ENCODE measurements at places on chromosomes 2 and 18. TPM values are rescaled to one million over a fixed set of nuclear protein-coding genes. Genes with fewer than 3 reads are reported as not detected.

Gene HOXD9
- total RNA-seq, result 2.4 TPM

Gene CABLES1
- total RNA-seq, result 18.1 TPM

Gene LRP1B
- 21.8 TPM for total RNA-seq

Gene RNPEPL1
- 57.9 TPM for total RNA-seq

Gene RAB27B
- total RNA-seq, result 1.1 TPM

Gene IL1R1
- 127 TPM for total RNA-seq

Gene PSMD1
- total RNA-seq, result 63.8 TPM

Gene CAPN14
- 0.16 TPM for total RNA-seq

Gene HYCC2
- total RNA-seq, result 24.1 TPM

Gene VWA3B
- not detected for total RNA-seq

Gene AP1S3
- 9.5 TPM for total RNA-seq

DNA sequence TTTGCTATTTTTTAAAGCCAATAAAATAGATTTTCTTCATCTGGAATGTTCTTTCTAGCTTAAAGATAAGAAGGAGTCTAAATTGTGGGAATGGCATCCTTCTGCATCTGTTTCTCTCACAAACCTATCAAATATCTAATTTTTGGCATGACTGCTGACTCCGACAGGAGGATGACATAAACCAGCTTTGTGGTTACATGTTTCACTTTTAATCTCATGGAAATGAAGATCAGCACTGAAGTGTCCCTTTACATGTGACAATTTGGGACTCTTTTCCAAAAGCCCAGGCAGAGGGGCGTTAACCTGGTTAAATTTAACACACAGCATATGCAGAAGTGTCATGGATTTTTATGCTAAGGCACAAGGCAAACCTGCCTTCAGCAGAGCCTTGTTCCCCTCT is 694.7 kb downstream of the ARHGAP15 start:
- no peaks in the 10 kb centered on the region for H3K4me1 ChIP-seq
- H3K36me3 ChIP-seq, result no peaks in the 10 kb centered on the region
- H3K27ac ChIP-seq, result no peak overlapping the region

- no peak overlapping the region for H3K27ac ChIP-seq
- DNase-seq, result no peak
- H3K4me3 ChIP-seq, result no peak overlapping the region
- no peaks in the 10 kb centered on the region for H3K36me3 ChIP-seq
- H3K27me3 ChIP-seq, result no peaks in the 10 kb centered on the region
- no peaks in the 10 kb centered on the region for H3K4me1 ChIP-seq
Observed at GRCh38 chr2:60212181-60212945, 341.1 kb downstream of the BCL11A start.

DNA sequence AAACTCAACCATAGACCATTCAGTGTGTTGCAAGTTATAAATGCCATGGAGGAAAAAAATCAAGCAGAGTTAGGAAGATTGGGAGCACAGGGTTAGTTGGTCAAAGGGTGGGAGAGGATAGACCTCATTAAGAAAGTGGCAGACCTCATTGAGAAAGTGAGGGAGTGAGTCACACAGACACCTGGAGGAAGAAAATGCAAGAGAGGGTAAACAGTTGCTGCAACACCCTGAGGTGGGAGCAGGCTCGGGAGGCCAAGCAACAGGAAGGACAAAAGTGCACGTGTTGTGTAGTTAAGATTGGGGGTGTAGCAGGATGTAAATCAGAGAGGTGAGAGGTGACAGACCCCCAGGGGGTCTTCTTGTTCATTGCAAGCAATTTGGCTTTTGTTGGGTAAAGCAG is 6.4 kb downstream of the IL1RL1 start:
- no peak overlapping the region for H3K4me3 ChIP-seq
- no peaks in the 10 kb centered on the region for H3K36me3 ChIP-seq

DNA sequence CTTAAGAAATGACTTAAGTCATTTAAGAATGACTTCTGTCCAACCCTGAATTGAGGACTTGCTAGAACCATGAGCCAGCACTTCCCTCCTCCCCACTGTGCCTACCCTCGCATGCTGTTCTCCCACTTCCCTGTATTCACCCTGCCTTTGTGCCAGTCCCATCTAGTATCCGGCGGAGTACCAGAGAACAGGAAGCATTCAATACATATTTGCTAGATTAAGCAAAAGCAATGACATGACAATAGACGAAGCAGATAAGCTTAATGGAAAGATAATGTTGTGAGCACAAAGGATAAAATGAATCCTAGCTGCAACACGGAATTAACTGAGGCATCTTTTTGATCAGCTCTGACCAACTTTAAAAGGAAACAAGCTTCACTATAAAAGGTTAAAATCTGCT is 328.5 kb downstream of the TDRD15 start:
- no peak for DNase-seq
- H3K27me3 ChIP-seq, result no peaks in the 10 kb centered on the region
- no peaks in the 10 kb centered on the region for H3K4me1 ChIP-seq
- H3K36me3 ChIP-seq, result no peaks in the 10 kb centered on the region

DNA sequence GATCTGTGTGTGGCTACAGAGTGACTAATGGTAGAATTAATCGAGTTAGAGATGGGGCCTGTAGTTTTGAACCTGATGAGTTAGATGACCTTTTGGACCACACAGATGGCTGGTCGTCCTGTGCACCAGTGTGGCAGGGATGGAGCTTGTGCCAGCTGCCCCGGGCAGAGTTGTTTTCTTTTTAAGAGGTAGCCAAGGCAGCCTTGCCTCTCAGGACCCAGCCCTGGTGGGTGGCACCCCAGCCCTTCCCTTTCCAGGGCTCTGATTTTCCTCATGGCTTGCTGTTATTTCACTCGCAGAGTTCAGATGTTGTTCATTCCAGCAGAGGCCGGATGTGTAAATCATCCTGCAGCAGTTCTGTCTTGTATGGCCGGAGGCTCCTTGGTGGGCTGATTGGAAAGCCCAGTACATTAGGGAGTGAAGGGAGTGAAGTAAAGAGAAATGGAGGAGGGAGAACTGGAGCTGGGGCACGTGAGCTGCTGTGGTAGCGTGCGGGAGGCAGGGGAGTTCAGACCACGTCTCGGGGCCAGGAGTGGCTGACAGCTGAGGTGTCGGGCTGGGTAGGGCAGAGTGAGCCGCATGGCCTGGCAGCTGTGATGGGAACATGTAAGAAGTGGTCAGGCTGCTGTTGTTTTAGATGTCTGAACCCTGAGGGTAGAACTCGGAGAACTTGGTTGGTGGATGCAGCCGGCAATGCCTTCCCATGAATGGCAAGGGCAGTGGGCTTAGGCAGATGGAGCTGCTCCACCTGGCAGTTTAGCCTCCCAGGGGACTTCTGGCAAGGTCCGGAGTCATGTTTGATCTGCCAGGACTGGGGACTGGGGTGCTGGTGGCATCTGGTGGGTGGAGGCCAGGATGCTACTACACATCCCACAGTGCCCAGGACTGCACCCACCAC is 28.8 kb downstream of the ASAP2 start:
- no peak overlapping the region for H3K4me3 ChIP-seq
- peak overlapping the region; percentile 85 for H3K27ac ChIP-seq
- peaks cover 5% of the 10 kb centered on the region for H3K4me1 ChIP-seq
- H3K36me3 ChIP-seq, result no peaks in the 10 kb centered on the region
- no peak for DNase-seq

DNA sequence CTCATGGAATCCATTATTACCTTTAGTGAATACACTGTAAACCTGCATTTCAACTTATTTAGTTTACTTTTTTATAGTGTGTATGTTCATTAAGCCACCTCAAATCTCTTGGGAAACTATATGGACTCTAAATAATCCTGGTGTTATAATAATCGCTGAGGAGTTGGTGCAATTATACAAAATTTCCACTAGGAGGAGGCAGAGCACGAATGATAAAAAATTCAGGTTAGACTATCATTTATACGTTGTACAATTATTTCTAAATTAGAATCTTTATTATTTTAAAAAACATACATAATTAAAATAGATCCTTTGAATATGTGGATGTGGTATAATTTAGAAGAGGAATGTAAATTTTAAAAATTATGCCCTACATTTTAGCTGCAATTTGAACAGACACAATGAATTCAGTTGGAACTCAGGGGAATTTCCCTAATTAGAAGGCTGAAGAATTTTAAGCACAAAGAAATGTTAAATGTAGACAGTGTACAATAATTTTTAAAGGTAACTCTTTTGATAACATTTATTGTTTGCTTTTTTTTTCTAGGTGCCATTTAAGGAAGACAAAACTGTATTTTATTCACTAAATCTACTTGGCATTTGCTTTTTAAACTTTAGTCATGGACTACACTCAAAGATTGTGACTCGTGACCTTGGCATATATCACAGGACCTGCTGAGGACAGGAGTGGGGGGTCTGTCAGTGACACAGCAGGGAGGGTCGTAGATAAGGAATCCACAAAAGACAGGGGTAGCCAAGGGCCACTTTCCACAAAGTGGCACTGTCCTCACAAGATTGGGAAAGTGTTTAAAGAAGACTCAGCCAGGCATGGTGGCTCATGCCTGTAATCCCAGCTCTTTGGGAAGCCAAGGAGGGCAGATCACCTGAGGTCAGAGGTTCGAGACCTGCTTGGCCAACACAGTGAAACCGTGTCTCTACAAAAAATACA is 45.5 kb downstream of the RAB12 start:
- H3K27me3 ChIP-seq, result no peaks in the 10 kb centered on the region
- no peaks in the 10 kb centered on the region for H3K4me1 ChIP-seq
- no peak overlapping the region for H3K27ac ChIP-seq
- H3K36me3 ChIP-seq, result no peaks in the 10 kb centered on the region
- no peak overlapping the region for H3K4me3 ChIP-seq

DNA sequence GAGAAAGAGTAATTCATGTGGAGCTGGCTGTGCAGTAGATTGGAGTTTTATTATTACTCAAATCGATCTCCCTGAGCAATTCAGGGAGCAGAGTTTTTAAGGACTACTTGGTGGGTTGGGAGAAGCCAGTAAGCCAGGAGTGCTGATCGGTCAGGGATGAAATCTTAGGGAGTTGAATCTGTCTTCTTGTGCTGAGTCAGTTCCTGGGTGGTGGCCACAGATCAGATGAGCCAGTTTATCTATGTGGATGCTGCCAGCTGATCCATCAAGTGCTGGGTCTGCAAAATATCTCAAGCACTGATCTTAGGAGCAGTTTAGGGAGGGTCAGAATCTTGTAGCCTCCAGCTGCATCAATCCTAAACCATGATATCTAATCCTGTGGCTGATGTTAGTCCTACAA is 17.0 kb upstream of the UGT1A8 start:
- H3K36me3 ChIP-seq, result no peaks in the 10 kb centered on the region
- no peaks in the 10 kb centered on the region for H3K4me1 ChIP-seq
- H3K27me3 ChIP-seq, result no peaks in the 10 kb centered on the region
- H3K27ac ChIP-seq, result no peak overlapping the region
- no peak for DNase-seq
- no peak overlapping the region for H3K4me3 ChIP-seq

DNA sequence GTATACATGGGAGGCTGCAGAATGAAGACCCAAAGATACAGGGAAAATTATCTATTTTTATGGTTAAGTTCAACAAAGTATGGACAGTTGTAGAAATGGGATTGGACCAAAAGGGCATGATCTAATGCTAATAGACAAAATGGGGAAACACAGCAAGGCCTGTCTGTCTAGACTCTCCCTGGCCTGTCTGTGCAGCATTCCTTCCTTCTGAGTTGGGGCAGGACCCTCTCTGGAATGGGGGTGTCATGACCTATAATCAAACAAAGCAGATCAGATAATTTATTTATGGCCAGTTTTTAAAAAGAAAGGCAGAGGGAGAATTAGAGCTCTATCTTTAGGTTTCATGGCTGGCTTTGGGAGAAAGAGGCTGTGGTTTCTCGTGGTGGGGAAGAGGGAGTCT is 104.4 kb downstream of the CTIF start:
- DNase-seq, result no peak
- no peak overlapping the region for H3K27ac ChIP-seq
- H3K4me3 ChIP-seq, result no peak overlapping the region
- no peaks in the 10 kb centered on the region for H3K4me1 ChIP-seq

GRCh38 chr2:156476850-156477206 is 40.6 kb downstream of the GPD2 start:
- H3K4me3 ChIP-seq, result no peak overlapping the region
- H3K4me1 ChIP-seq, result peaks cover 12% of the 10 kb centered on the region
- H3K27ac ChIP-seq, result peak overlapping the region; percentile 83
- H3K36me3 ChIP-seq, result no peaks in the 10 kb centered on the region
- H3K27me3 ChIP-seq, result no peaks in the 10 kb centered on the region

DNA sequence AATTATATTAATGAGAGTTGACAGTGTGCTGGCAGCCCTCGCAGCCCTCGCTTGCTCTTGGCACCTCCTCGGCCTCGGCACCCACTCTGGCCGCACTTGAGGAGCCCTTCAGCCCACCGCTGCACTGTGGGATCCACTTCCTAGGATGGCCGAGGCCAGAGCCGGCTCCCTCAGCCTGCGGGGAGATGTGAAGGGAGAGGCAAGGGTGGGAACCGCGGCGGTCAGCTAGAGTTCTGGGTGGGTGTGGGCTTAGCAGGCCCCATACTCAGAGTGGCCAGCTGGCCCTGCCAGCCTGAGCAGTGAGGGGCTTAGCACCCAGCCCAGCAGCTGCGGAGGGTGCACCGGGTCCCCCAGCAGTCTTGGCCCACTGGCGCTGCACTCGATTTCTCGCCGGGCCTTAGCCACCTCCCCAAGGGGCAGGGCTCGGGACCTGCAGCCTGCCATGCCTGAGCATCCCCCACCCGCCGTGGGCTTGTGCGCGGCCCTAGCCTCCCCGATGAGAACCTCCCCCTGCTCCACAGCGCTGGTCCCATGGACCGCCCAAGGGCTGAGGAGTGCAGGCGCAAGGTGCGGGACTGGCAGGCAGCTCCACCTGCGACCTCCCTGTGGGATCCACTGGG is 68.2 kb upstream of the LRRTM4 start:
- no peaks in the 10 kb centered on the region for H3K27me3 ChIP-seq
- DNase-seq, result no peak
- H3K4me1 ChIP-seq, result no peaks in the 10 kb centered on the region
- no peak overlapping the region for H3K4me3 ChIP-seq
- H3K27ac ChIP-seq, result no peak overlapping the region

DNA sequence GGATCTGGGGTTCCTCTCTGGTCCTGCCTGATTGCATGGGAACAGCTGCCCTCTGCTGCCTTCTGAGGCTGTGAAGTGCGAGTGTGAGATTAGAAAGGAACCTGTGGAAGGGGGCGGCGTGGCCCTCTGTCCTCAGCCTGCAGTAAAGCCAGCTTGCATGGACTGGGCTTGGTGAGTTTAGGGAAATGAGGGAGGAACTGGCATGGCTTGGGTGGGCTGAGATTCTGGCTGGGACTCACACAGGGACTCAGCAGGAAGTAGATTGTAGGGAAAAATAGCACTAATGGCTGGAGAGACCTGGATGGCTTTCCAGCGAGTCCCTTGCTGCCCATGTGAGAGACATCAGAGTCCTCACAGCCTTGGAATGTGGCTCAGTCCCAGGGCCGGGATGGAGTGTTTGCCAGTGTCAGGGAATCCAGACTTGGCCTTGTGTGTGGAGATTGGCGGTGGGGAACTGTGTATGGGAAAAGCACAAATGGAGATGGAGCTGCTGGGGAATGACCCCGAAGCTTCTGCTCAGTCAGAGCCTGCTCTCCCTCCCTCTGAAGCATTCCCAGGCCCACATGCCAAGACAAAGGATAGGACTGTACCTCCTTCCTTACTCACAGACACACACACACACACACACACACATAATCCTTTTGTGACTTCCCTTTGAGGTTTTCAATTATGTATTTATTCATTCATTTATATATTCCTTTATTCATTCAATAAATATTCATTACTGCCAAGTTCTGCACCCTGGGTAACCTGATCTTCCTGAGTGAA is 115.4 kb downstream of the ACAA2 start:
- H3K27ac ChIP-seq, result no peak overlapping the region
- no peak overlapping the region for H3K4me3 ChIP-seq
- H3K27me3 ChIP-seq, result no peaks in the 10 kb centered on the region
